Mammary epithelial cell (primary cell): ENCODE measurements at places on chromosomes 1 and 21.

- no peak for DNase-seq
Observed at GRCh38 chr1:21267191-21268077, 22.8 kb downstream of the ECE1 start.

GRCh38 chr21:34219334-34220060 is 144.3 kb upstream of the KCNE2 start:
- DNase-seq, result no peak

- DNase-seq, result no peak
Observed at GRCh38 chr1:184021728-184022127, 15.8 kb downstream of the COLGALT2 start.

GRCh38 chr21:46622226-46622625 is 13.2 kb upstream of the PRMT2 start:
- no peak for DNase-seq

GRCh38 chr1:159602501-159602999 is 14.9 kb downstream of the APCS start:
- DNase-seq, result no peak

DNA sequence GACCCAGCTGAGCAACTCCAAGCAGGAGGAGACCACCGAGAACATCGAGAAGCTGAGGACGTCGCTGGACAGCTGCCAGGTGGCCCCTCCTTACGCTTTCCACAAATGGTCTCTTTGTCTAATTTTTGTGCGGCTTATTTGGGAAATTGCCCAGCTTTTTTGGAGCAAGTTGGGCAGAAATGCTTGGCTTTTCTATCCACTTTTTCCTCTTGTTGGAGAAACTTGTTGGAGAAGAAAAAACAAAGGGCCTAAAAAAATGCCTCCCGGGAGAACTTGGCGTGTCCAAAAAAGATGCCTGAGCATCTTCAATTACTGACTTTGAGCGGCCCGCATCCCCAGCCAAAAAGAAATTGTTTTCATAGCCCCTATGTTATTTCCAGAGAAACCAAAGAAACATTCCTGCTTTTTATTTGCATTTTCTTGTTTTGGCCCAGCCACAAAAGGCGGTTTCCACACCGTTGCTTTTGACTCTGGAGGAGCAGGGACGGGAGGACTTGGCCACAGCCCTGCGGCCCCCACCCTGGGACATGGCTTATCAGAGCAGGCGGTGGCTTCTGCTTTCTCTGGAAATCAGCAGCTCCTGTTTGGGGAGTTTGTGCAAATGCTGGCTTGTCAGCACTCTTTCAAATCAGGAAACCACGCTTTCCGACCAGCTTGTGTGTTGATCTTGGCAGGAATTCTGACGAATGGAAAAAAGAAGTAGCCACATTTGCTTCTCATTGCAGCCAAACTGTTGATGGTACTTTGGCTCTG is 81.2 kb upstream of the EFHD2 start:
- DNase-seq, result no peak

GRCh38 chr1:156499842-156500542 is 583 bp downstream of the MEF2D start:
- DNase-seq, result no peak

- peak; percentile 99 for DNase-seq
Observed at GRCh38 chr21:42040411-42041180, 30.4 kb upstream of the ZBTB21 start.

GRCh38 chr1:167483790-167484189 is 34.5 kb downstream of the CD247 start:
- no peak for DNase-seq

- no peak for DNase-seq
Observed at GRCh38 chr21:34887105-34887442, 162.0 kb downstream of the RUNX1 start.

GRCh38 chr1:196209265-196209664 is 399.0 kb downstream of the KCNT2 start:
- DNase-seq, result no peak

GRCh38 chr1:98887507-98887906 is 117.2 kb downstream of the PLPPR5 start:
- DNase-seq, result no peak

DNA sequence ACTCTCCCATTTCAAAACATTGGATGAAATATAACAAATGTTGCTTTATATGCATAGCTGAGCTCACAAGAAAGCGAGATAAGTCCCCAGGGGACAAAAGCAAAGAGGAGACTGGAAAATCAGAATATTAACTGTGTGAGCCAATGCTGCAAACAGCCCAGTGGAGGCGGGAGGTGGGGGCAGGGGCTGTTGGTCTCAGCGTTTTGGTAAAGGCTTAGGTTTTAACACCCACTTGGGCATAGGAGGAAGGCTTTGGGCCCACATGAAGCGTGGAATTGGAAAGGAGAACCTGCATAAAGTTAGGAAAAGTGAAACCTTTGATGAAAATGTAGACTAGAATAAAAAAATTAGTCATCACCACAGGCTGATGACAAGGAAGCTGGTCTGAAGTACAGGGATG is 30.2 kb upstream of the SMIM12 start:
- DNase-seq, result no peak

DNA sequence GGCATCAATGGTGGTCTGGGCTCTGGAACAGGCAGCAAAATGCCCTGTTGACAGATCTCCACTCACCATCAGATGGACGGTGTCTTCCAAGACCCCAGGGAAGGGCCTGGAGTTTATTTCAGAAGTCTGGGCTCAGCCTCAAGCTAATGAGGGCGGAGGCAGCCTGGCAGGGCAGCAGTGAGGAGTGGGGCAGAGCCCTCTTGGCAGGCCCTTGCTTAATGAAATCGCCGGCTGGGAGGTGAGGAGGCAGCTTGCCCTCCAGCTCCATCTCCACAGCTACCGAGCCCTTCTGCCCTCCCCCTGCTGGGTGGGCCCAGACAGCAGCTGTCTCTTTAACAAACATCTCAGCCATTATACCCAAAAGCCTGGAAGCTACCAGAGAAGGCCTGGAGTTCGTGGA is 22.0 kb upstream of the GRIK3 start:
- DNase-seq, result no peak

GRCh38 chr1:154832384-154832783 is 37.7 kb downstream of the KCNN3 start:
- no peak for DNase-seq

- no peak for DNase-seq
Observed at GRCh38 chr1:160910170-160910750, 25.3 kb upstream of the ITLN1 start.

GRCh38 chr21:44848821-44849521 is 24.5 kb downstream of the PTTG1IP start:
- DNase-seq, result no peak

DNA sequence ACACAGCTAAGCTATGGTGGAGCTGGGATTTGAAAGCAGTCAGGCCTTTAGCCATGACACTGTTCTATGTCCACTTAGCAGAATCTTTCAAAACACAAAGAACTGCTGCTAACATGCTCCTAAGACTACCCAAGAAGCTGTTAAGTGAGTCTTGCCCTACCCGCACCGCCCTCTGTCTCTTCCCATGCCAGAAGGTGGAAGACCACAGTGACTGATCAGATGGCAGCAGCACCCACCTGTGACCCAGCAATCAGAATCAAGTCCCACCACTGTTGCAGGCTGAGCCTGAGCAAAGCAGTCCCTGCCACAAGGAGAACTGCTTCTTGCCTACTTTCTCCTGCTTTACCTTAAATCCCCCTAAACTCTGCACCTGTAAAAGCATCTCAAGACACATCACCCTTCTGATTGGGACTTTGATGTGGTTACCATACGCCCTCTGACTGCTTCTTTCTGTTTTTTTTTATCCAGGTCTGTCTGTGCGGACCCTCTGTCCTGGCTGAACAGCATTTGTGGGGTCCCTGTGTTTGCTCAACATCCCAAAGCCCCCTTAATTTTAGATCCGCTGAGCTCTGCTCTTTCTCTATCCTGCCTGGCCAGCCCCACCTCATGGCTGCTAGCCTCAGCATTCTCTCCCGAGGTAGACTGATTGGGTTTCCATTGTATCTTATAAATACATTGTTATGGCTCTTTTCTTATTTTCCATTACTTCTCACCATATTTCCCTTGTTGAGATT is 16.0 kb downstream of the IRF2BP2 start:
- no peak for DNase-seq

DNA sequence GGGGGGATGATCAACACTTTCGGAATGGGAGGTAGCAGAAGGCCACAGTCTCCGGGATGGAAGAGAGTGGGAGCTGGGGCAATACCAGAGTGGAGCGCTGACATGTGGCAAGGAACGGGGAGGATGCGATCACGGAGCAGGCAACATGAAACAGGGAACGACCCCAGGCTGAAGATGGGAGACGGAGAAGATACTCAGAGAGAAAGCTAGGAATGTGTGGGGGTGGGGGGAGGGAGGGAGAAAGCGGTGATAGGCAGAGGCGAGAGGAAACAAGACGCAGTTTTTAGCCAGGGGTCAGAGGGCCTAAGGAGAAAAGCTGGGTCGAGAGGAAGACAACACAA is 577 bp downstream of the RAB3GAP2 start:
- no peak for DNase-seq

GRCh38 chr1:2413495-2414296 is 1.3 kb upstream of the PEX10 start:
- DNase-seq, result no peak

GRCh38 chr21:18368205-18368604 is 35.4 kb downstream of the TMPRSS15 start:
- no peak for DNase-seq

DNA sequence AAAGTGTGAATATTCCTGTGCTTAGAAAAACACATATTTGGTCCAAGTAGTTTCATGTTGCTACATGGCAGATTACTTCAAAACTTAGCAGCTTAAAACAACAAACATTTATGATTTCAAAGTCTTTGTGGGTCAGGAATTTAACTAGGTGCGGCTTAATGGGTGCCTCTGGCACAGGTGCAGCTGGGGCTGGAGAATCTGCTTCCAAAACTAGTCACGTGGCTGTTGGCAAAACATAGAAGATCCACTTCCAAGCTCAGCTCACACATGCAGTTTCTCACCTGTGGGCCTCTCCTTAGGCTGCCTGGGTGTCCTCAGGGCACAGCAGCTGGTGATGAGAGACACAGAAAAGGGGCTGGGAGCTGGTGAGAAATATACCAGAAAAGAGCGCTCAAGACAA is 263.4 kb downstream of the TTLL7 start:
- no peak for DNase-seq

- DNase-seq, result no peak
Observed at GRCh38 chr1:206658981-206659273, 23.6 kb downstream of the DYRK3 start.

DNA sequence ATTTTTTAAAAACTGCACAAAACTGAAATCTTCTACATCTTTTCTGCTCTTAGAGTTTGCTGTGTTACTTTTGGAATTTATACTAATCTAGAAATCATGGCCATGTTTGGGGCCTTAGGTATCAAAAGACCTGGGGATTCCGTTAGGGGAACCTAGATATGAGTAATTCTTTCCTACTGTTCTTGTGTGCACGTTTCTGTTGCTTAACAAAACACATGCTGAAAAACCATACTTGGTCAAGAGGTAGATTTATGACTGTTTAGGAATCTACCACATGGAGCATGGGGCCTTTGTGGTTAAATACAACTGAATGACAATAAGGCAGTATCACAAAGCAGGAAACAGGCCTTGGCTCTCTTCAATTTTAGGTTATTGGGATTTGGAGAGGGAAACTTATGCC is 291.9 kb upstream of the USP25 start:
- DNase-seq, result peak; percentile 84

DNA sequence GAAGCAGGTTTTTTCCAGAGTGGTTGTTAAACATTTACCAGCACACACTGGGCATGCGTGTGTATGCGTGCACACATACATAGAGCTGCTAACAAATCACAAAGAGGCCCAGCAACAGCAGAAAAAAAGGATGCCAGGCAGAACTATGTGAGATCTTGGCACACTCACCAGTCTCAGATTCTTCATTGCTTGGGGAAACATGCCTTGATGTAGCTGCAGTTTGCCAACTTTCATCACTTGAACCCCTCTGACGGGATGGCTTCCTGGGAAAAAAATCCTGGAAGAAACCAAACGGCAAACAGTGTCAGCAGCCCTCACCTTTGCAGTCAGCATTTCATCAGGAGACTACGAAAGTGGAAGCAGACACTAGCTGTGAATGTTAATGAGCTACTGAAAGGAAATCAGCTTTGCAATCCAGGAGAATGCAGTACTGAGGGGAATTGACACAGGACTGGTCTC is 609.1 kb downstream of the KIF26B start:
- no peak for DNase-seq

DNA sequence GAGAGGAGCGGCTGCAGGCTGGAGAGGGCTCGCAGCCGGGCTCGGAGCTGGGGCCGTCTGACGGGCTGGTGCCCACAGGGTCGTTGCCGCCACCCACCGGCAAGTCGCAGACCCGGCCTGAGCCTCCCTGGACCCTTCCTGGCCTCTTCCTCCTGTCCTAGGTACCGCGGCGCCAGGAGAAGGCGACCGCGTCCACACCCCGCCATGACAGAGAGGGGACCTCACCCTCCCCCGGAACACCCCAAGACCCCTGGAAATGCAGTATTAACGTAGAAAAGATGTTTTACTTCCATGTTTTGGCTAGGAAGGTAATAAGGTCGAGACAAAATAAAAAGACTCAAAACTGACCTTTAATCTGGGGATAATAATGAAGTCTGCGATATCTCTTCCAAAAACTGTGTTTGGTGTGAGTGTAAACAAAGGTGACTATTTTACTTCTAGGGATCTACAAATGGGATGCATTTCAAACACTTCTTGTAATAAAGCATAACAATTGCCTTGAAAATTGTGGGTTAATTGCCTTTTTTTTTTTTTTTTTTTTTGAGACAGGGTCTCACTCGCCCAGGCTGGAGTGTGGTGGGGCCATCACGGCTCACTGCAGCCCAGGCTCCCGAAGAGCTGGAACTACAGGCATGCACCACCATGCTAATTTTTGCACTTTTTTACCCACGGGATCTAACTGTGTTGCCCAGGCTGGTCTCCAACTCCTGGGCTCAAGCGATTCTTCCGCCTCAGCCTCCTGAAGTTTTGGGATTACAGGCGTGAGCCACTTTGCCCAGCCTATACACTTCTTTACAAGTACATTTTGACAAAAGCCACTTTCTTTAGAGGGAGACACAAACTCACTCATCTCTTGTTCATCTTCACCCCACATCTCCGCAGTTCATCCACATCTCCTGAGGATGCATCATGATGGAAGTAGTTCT is 838 bp upstream of the RSRP1 start:
- no peak for DNase-seq

- DNase-seq, result no peak
Observed at GRCh38 chr1:50126927-50127715, 18.4 kb downstream of the ELAVL4 start.

- no peak for DNase-seq
Observed at GRCh38 chr1:109295712-109296415, 10.9 kb downstream of the MYBPHL start.

DNA sequence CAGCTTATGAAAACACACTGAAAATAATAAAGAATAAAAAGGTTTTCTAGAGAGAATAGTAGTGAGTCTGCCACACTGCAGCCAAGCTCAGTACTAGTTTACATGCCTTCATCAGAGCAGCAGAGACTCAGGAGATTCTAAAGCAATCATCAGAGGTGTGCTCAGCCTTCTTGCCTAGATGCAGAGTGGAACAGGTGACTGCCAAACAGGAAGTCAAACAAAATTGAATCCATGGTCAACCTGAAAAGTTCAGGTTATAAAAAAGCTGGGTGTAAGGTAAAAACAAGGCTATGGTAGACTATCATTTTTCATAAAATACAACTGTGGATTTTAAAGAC is 165.3 kb upstream of the C1orf105 start:
- DNase-seq, result no peak
